Uterus (tissue), 4 donors: ENCODE measurements at places on chromosomes 6 and 20. TPM values are rescaled to one million over a fixed set of nuclear protein-coding genes. Genes with fewer than 3 reads are reported as not detected.

DNA sequence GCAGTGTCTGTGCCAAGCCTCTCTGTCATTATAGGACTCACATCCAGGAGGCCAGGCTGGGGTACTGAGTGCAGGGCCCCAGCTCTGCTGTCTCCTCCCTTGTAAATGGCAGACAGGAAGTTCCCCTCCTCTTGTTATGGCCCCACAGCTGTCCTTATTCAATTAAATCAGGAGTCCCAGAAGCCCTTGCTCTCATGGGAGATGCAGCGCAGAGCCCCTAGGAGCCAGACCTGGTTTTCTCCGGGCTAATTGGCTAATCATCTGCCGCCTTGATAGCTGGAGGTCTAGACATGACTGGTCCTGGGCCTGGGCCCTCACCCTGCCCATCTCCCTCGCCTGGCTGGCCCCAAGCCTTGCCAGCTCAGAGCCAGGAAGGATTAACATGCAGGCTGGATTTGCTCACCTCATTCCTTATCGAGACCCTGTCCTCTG, 172.0 kb downstream of the VEGFA start:
- no peak overlapping the region for H3K4me3 ChIP-seq
- DNase-seq: no peak
- no peaks in the 10 kb centered on the region for H3K36me3 ChIP-seq
- H3K27ac ChIP-seq: no peak overlapping the region
- H3K27me3 ChIP-seq: no peaks in the 10 kb centered on the region
- no peaks in the 10 kb centered on the region for H3K4me1 ChIP-seq

- H3K27me3 ChIP-seq: no peaks in the 10 kb centered on the region
- H3K27ac ChIP-seq: no peak overlapping the region
- DNase-seq: no peak
- no peaks in the 10 kb centered on the region for H3K4me1 ChIP-seq
- no peaks in the 10 kb centered on the region for H3K36me3 ChIP-seq
- H3K4me3 ChIP-seq: no peak overlapping the region
Measured at GRCh38 chr6:40791004-40791403, 203.8 kb upstream of the LRFN2 start.

GRCh38 chr6:137352859-137353258, 133.7 kb upstream of the IFNGR1 start:
- no peak for DNase-seq
- H3K36me3 ChIP-seq: no peaks in the 10 kb centered on the region
- H3K4me1 ChIP-seq: no peaks in the 10 kb centered on the region
- no peak overlapping the region for H3K4me3 ChIP-seq

DNA sequence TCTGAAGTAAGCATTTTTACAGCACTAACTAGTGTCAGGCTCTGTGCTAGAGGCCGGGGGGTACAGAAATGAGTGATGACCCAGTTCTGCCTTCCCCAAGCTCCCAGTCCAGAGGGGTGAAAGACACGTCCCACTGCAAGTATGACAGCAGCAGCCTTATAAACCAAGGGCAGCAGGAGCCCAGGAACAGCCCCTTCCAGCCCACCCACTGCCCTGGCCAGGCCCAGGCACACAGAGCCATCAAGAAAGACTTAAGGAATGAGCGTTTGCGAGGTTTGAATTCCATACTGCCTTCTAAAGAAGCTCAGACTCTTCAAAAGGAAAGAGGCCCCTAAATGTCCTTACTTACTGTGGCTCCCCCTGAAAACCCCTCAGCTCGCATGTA, 10.0 kb downstream of the TRERF1 start:
- no peak for DNase-seq
- H3K4me1 ChIP-seq: no peaks in the 10 kb centered on the region
- H3K27ac ChIP-seq: peak overlapping the region; percentile 76
- no peaks in the 10 kb centered on the region for H3K27me3 ChIP-seq
- H3K4me3 ChIP-seq: no peak overlapping the region

GRCh38 chr6:93416571-93417420, 2.6 kb downstream of the EPHA7 start:
- peak; percentile 15 for DNase-seq
- H3K4me1 ChIP-seq: no peaks in the 10 kb centered on the region
- no peak overlapping the region for H3K27ac ChIP-seq

DNA sequence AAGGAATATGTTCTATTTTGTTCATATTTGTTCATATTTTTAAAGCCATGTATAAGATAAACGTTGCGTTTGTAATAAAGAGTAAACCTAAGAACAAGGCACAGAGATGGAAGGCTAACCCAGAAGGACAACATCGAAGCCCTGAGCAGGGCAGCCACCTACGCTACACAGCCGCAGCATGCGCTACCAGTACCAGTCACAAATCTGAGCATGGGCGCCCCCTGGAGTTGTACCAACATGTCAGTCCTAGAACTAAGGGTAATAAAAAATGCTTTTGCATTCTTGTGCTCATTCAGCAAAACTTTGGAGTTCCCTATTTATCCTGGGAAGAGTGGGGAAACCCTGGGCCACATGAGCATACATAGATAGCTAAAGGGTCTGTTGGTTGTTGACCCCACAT, 70.6 kb downstream of the PLEKHG1 start:
- no peak overlapping the region for H3K27ac ChIP-seq
- no peaks in the 10 kb centered on the region for H3K27me3 ChIP-seq
- H3K36me3 ChIP-seq: no peaks in the 10 kb centered on the region
- peaks cover 7% of the 10 kb centered on the region for H3K4me1 ChIP-seq

GRCh38 chr6:144657691-144658090, 372.6 kb downstream of the UTRN start:
- peaks cover 3% of the 10 kb centered on the region for H3K4me1 ChIP-seq
- no peak overlapping the region for H3K4me3 ChIP-seq
- no peaks in the 10 kb centered on the region for H3K36me3 ChIP-seq
- DNase-seq: no peak
- H3K27ac ChIP-seq: no peak overlapping the region

- H3K27me3 ChIP-seq: no peaks in the 10 kb centered on the region
- no peak overlapping the region for H3K4me3 ChIP-seq
- H3K36me3 ChIP-seq: no peaks in the 10 kb centered on the region
- DNase-seq: no peak
- no peaks in the 10 kb centered on the region for H3K4me1 ChIP-seq
Measured at GRCh38 chr20:58177799-58178198, 50.7 kb downstream of the ANKRD60 start.

- H3K4me3 ChIP-seq: no peak overlapping the region
- H3K4me1 ChIP-seq: no peaks in the 10 kb centered on the region
- no peaks in the 10 kb centered on the region for H3K36me3 ChIP-seq
- no peak overlapping the region for H3K27ac ChIP-seq
- no peaks in the 10 kb centered on the region for H3K27me3 ChIP-seq
Measured at GRCh38 chr6:1473166-1473565, 83.8 kb downstream of the FOXF2 start.

DNA sequence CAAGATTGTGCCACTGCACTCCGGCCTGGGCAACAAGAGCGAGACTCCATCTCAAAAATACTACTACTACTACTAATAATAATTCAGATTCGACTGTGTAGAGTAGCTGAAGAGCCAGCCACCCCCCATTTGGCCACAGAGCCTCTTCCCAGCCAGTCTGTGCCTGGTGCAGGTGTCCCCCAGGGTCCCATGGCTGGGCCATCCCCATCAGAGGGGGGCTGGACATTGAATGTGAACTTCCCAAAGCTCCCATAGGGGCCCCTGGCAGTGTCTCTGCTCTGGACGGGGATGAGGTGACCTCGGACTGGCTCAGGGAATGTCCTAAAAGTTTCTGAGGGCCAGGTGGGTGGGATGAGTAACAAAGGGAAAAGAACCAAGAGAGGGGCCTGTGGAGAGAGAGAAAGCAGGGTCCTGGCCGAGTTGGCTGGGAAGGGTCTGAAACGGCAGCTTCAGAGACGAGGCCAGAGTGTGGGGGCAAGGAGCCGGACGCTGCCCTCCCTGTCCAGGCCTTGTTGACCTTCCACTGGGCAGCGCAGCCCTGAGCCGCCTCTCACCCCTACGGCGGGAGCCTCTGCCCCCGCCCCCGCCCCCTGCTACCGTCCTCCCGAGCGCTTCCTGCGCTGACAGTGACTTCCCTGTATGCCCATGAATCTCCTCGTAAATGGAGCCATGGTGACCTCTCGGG, 24.9 kb upstream of the PCMTD2 start:
- H3K27me3 ChIP-seq: no peaks in the 10 kb centered on the region
- DNase-seq: no peak
- H3K36me3 ChIP-seq: no peaks in the 10 kb centered on the region
- no peak overlapping the region for H3K27ac ChIP-seq
- no peaks in the 10 kb centered on the region for H3K4me1 ChIP-seq

GRCh38 chr6:24856901-24857670, 58.4 kb upstream of the ARMH2 start:
- DNase-seq: no peak
- H3K36me3 ChIP-seq: no peaks in the 10 kb centered on the region
- H3K27ac ChIP-seq: peak overlapping the region; percentile 84
- no peaks in the 10 kb centered on the region for H3K4me1 ChIP-seq
- no peak overlapping the region for H3K4me3 ChIP-seq
- H3K27me3 ChIP-seq: no peaks in the 10 kb centered on the region

DNA sequence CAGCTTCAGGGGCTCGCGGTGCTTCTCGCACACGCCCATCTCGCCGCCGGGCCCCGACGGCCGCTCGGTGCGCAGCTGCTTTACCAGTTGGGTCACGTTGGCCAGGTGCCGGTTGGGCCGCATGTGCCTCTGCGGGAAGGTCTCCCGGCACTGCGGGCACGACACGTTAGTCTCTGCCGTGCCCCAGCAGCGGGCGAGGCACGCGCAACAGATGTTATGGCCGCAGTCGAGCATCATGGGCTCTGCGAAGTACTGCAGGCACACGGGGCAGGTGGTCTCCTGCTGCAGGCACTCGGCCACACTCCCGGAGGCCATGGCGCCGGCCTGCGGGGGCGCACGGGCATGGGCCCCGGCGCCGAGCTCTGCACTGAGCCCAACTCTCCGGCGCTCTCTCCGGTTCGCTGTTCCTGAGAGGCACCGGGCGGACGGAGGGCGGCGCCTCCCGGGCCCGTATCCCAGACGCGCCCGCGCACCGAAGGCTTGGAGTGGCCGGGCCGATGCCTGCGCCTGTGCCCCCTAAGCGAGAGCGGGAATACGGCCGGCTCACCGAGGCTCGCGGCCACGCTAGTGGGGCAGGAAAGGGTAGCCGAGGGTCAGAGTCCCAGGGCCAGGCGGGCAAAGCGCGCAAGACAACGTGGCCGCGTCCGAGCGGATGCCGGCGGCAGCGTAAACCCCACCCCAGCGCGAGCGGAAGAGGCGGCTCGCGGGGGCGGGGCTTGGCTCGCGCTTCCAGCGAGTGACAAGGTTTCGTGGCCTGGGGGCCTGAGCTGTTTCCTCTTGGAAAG, at the start of gene TRIM27:
TRIM27 (minus strand) TSS at position 668 of the 785 bp plus-strand sequence; CDS start at position 315, 353 bp downstream.
- H3K27me3 ChIP-seq: no peaks in the 10 kb centered on the region
- peak; percentile 84 for DNase-seq
- H3K4me1 ChIP-seq: no peaks in the 10 kb centered on the region
- no peaks in the 10 kb centered on the region for H3K36me3 ChIP-seq
- peak within 1 kb of the TSS; percentile 90 for H3K27ac ChIP-seq

DNA sequence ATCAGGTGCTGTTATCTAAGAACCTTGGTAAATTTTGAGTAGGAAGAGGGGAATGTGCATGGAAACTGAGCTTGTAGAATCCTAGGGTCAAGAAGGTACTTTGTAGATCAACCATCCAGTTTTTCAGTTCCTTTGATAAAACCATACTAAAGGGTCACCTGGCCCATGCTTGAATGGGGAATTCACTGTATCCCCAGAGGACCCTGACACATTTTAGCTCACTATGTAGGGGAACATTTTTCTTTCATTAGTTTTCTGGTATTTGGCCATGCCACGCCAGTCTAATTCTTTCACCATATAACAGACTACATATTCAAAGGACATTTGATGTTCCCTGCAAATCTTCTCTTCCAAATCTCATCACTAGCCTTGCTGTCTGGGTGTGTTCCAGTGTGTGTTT, 29.9 kb downstream of the LRRC1 start:
- H3K27me3 ChIP-seq: no peaks in the 10 kb centered on the region
- no peak for DNase-seq
- no peak overlapping the region for H3K27ac ChIP-seq
- H3K4me1 ChIP-seq: no peaks in the 10 kb centered on the region
- H3K4me3 ChIP-seq: no peak overlapping the region

- H3K27ac ChIP-seq: no peak overlapping the region
- no peaks in the 10 kb centered on the region for H3K36me3 ChIP-seq
- no peak for DNase-seq
Measured at GRCh38 chr6:110317189-110317588, 41.0 kb downstream of the METTL24 start.

GRCh38 chr20:59611286-59611685, 6.9 kb downstream of the PHACTR3 start:
- H3K27me3 ChIP-seq: no peaks in the 10 kb centered on the region
- DNase-seq: no peak
- H3K4me1 ChIP-seq: no peaks in the 10 kb centered on the region
- no peaks in the 10 kb centered on the region for H3K36me3 ChIP-seq
- no peak overlapping the region for H3K27ac ChIP-seq

DNA sequence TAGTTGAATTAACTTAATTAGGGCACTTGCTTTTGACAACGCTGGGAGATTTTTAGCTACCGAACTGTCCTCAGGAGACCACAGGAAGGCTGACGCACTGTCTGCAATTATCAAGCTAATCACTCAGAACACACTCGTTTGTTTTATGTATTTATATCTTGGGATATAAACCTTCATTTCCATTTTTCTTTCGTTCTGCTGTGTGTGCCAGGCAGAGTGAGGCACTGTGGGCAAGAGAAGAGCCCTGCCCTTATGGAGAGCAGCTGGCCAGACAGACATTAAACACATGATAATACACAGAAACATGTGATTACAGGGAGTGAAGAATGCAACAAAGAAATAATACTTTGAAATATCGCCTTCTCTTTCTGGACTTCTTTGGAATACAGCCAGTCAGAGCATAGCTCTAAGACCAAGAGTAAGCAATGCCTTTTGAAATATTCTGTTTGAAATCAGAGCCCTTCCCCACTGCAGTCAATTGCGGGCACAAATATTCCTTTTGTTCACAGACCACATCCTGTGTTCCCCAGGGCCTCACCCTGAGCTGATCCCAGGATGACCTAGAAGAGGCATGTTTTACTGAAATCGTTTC, 96.8 kb downstream of the ANKRD60 start:
- DNase-seq: no peak
- H3K4me1 ChIP-seq: no peaks in the 10 kb centered on the region
- no peaks in the 10 kb centered on the region for H3K27me3 ChIP-seq
- no peak overlapping the region for H3K4me3 ChIP-seq
- no peaks in the 10 kb centered on the region for H3K36me3 ChIP-seq
- H3K27ac ChIP-seq: peak overlapping the region; percentile 40

Gene PARD6B
- total RNA-seq: 13.2 TPM

Gene GTSF1L
- total RNA-seq: not detected

Gene CCNC
- total RNA-seq: 50.2 TPM

Gene PAK5
- total RNA-seq: not detected

Gene ATP9A
- total RNA-seq: 41.2 TPM

Gene SLC24A3
- 38.9 TPM for total RNA-seq

Gene PPIL4
- 42.1 TPM for total RNA-seq

Gene NUP153
- 54.7 TPM for total RNA-seq

Gene NKX2-2
- not detected for total RNA-seq

Gene RAB32
- total RNA-seq: 53.8 TPM

Gene SLC22A3
- 16.1 TPM for total RNA-seq

Gene HAO1
- total RNA-seq: not detected

Gene MAS1
- 0.51 TPM for total RNA-seq

Gene SCUBE3
- total RNA-seq: not detected

Gene LY6G6F
- total RNA-seq: not detected

Gene ZFP57
- total RNA-seq: not detected

Gene SIM1
- not detected for total RNA-seq
